Activated CD4-positive, CD25-positive, alpha-beta regulatory T cell (primary cell): ENCODE measurements at places on chromosomes 7 and 10.

DNA sequence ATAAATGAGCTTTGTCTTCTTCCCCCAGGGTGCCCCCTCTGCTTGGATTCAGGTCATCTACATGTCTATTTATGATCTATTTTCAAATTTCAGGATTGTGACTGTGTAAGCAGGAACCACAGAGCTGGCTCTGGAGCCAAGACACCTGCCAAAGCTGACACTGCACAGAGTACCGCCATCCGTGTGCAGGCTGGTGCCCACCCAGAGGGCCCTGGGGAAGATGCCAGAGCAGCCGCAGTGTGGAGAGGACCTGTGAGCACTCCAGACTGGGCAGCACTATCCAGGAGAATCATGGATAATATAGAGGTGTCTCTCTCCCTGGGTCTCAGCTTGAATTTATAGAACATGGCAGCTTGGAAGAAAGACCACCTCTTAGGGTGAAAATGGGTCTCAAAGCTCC is 577.5 kb downstream of the GRID1 start:
- no peak for DNase-seq

GRCh38 chr10:120765226-120765803 is 85.8 kb upstream of the WDR11 start:
- DNase-seq: no peak

DNA sequence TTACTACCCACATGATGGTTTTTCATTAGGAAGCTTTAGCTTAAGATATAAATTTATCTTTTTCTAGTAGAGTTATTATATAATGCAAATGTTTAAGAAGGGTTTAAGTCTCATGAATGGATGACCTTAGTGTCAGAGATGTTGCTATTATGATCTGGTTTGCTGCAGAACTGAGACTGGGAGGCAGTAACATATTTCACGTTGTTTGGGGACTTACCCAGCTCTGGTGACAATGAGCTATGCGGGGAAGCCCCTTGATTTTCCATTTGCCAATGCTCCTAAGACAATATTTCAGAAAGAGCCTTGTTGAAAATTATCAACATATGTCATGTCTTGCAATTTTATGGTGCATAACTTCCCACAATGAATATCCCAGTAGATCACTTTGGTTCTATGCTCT is 754.6 kb downstream of the REEP3 start:
- no peak for DNase-seq

GRCh38 chr7:119037941-119038340 is 813.4 kb downstream of the ANKRD7 start:
- DNase-seq: no peak

GRCh38 chr7:43884209-43884608 is 14.9 kb upstream of the MRPS24 start:
- no peak for DNase-seq
